ENCODE measurements at places on chromosomes 5 and 9. TPM values are rescaled to one million over a fixed set of nuclear protein-coding genes. Genes with fewer than 3 reads are reported as not detected.

DNA sequence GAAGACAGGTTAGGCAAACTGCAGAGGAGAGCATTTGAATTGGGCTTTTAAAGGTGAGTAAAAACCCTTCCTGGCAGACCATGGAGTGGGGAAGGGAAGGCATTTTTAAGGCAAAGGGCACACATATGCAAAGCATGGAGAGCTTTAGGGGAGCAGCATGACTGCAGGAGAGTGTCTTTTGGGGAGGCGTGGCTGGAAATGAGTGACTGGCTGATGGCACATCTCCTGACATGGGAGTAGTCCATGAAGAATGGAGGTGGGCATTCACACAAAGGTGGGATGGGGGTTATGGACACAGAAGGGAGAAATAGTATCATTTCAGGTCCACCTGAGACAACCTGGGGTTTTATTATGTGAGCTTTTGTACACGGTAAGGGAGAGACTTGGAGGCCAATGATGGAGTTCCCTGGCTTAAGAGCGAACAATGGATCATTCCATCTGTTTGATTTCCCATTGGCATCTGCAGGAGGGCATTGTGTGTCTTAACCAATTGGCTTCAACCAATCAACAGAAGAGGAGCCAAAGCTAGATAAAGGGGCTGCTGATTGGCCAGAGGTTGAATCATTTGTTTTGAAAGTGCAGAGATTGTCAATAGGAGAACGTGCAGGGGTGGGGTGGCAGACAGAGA, 2.1 kb downstream of the NSG2 start:
- DNase-seq: no peak

DNA sequence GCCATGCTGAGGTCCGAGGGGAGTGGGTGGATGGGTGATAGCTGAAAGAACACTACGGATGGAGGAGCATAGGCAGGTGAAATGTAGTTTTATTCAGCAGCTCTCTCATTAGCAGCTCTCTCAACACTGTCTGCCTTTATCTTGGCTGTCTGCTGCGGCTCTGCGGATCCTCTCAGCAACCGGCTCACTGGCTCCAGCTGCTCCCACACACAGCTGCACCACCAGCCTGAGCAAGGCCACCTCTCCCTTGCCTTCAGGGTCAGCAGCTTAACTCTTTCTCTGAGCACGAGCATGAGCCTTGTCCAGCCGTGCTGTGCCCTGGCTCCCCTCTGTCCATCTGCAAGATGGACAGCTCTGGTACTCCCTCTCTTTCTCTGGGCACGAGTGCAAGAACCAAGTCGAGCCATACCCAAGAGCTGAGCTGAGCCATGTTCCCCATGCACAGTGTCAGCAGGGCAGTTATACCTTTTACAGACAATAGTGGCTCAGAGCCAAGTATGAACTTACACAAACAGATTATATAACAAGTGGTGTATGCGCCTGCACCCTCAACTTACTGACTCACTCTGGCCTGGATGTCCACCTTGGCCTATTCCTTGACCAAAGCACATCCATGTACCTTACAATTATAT, 108.5 kb downstream of the MACIR start:
- no peak for DNase-seq

GRCh38 chr5:156053056-156053455, 273.9 kb upstream of the SGCD start:
- no peak for DNase-seq

- no peak for DNase-seq
Observed at GRCh38 chr5:85663708-85664031, 954.1 kb upstream of the COX7C start.

GRCh38 chr9:121292051-121292450, 24.1 kb downstream of the GSN start:
- no peak for DNase-seq

GRCh38 chr5:11780641-11781345, 123.5 kb downstream of the CTNND2 start:
- DNase-seq: no peak

DNA sequence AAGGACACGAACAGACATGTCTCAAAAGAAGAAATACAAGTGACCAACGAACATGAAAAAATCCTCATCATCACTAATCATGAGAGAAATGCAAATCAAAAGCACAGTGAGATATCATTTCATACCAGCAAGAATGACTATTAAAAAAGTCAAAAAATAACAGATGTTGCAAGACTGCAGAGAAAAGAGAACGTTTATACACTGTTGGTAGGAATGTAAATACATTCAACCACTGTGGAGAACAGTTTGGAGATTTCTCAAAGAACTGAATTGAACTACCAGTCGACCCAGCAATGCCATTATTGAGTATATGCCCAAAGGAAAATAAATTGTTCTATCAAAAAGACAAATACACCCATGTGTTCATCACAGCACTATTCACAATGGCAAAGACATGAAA, 45.7 kb downstream of the FXN start:
- DNase-seq: no peak

GRCh38 chr9:33917036-33917435, 100.1 kb downstream of the UBE2R2 start:
- DNase-seq: no peak

DNA sequence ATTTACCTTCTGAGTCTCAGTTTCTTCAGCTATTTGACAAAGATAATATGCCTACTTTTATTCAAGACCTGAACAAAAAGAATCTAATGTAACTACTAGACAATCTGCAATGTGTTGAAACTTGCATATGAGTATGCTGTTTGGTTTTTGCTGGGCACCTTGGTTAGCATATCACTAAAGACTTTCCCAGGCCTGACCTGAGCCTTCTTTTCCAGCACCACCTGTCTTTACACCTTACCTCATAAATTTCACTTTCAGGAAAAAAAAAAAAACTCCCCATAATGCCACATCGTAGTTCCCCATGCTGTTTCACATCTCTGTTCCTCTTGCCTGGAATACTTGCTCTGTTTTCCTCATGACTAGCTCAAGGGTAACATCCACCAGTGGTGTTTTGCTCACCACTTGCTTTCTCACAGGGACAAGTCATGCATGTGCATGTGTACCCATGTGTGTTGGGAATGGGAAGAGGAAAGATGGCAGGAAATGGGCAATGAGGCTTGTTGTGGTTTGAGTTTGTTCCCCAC, 45.6 kb upstream of the TLE4 start:
- DNase-seq: no peak

- no peak for DNase-seq
Observed at GRCh38 chr5:155886311-155887031, 440.5 kb upstream of the SGCD start.

- no peak for DNase-seq
Observed at GRCh38 chr9:96751815-96752214, 26.1 kb downstream of the ZNF510 start.

DNA sequence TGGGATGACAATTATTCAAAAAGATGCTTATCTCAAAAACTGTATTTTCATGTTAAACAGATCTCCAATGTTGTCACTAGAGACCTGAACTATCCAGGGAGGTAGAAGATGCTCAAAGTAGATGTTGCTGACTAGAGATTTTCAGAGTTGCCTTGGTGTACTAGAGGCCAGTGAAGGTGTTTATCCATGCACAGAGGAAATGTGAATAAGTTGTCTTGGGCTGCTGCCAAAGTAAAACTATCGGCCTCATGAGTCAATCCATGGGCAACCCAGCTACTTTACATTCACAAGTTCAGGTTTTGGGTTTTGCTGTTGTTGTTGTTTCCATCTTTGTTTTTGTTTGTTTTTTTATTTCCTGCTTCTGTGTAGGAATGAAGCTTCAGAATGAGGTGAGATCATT, 141.1 kb upstream of the RANBP3L start:
- no peak for DNase-seq

DNA sequence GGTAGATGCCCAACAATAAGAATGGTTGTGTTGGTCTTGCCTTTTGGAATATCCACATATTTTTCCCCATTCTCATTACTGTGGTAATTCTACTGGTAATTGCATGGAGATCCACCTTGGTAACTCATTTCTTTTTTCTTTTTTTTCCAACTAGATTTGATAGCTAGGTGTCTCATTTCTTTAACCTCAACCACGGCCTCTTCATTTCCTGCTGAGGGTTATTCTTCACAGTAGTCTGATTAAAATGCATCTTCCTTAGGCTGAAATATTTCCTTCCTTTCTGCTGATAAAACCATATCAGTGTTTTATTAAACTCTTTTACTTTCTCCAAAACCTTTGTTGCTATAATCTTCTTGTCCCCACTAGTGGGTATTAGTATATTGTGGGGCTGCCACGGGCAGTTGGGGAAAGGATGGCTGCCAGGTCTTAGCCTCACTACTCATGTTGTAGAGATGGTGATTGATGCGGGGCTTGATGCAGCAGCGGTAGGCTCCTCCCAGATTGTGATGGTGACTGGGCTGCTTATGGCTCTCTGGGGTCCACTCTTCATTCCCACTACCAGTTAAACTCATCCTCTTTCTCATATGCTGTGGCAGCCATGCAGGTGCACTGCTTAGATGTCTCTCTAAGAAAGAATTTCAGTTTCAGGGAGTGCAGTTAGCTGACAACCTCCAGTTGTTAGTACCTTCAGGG, 35.9 kb downstream of the KIF2A start:
- DNase-seq: no peak

DNA sequence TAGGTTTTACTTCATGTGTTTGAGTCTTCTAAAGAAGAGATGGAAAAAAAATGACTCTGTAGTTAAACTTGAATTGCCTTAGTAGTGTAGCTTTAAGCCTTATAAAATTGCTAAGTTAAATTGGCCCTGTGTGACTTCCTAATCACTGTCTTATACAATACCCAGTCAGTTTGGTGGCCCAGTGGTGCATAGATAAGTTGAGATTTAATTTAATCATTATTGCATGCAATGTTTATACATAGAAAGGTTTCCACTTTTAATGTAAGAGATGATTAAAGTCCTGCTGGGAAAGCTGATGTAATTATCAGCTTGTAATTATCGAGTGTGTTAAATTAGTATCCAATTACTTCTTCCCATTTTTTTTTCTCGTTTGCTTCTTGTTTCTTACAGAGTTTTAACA, 187.1 kb downstream of the TRIO start:
- DNase-seq: no peak

DNA sequence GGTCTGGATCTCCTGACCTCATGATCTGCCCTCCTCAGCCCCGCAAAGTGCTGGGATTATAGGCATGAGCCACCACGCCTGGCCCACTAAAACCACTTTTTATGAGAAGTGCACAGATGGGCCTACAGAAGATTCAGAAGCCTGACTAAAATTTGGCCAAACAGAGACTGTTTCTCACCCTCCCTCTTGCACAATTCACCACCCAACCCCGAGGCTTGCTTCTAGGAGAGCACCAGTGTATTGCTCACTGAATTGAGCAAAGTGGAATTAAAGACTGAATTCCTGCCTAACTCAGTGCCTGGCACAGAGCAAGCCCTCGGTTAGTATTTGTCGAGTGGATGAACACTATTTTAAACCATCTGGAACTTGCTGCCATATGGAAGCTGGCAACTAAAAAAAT, 3.4 kb upstream of the DCTN4 start:
- DNase-seq: no peak

DNA sequence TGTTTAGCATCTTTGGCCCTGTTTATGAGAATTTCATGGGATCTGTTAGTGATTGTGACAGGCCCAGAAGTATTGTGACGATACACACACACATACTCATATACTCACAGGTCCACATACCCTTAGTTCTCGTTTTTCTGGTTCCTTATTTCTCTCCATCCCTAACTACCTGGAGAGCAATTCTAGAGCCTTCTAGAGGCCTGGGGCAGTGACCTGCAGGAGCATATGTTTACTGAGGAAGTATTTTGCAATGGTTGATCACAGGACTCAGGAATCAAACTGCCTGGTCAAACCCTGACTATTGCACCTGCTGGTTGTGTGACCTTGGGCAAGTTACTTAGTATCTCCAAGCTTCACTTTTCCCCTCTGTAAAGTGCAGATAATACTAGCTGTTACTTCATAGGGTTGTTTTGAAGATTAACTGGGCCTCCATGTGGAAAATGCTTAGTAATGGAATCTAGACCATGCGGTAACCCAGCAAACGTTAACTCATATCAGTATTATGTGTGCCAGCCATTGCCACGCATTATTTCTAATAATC, 8.7 kb downstream of the PAPPA start:
- no peak for DNase-seq

GRCh38 chr9:26158631-26159150, 480.4 kb upstream of the TUSC1 start:
- DNase-seq: no peak

DNA sequence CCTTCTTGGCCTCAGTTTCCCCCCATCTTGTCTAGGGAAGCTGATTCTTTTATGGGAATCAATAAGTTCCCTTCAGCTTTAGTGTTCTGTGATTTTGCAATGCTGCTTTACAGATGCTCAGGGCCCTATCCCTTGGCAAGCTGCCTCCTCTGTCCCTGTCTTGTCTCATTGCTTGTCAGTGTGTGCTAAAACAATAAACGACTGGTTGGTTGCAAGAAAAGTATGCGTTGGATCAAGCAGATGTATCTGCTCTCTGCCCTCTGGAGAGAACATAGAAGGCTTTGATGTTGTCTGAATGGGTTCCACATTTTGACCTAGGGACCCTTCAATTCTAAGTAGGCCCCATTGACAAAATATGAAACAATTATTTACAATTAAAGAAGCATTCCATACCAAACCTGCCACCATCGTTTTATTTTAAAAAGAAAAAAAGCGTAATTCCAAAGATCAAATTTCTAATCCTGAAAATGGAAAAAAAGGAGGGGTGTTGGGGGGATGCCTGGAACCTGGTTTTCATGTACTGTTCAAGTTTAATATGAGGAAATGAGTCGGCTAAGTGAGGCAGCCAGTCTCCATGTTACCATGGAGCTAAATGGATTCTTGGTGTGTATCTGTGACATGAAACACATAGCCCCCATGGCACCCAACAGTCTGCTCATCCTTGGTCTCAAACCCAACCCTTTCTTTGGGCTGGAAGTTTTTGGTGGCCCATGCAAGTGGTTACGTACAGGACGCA, 31.2 kb upstream of the TARS1 start:
- DNase-seq: no peak

- DNase-seq: no peak
Observed at GRCh38 chr5:53211799-53212198, 102.2 kb upstream of the MOCS2 start.

GRCh38 chr5:178353461-178353860, 120.9 kb upstream of the PHYKPL start:
- DNase-seq: no peak

GRCh38 chr5:179427032-179427675, 81.9 kb upstream of the ADAMTS2 start:
- DNase-seq: no peak

DNA sequence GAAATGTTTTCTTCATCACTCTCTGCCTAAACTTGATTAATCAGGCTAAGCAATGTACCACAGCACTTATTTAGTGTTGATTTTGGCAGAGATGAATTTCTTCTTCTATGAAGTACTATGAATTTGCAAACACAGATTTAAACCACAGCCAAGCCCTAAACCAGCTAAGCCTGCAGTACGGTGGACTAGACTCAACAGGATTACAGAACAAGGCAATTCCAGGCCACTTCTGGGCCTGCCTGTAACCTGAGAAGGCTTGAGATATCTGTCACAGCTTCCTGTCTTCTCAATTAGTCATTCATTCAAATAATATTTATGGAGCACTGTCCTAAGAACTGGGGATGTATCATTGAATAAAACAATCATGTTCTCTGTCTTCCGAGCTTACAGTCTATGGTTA, 32.4 kb upstream of the CAST start:
- no peak for DNase-seq

The PTGS1 gene
- 0.35 TPM for total RNA-seq

The IFNA21 gene
- not detected for total RNA-seq

The WNT8A gene
- not detected for total RNA-seq

The MEIKIN gene
- total RNA-seq: not detected

The ALDH7A1 gene
- total RNA-seq: 1.4 TPM

The RNF180 gene
- total RNA-seq: not detected

The WDR38 gene
- total RNA-seq: not detected

The RAB14 gene
- 60.5 TPM for total RNA-seq

The GFI1B gene
- total RNA-seq: 0.56 TPM

The PCA3 gene
- total RNA-seq: not detected

The LCN2 gene
- total RNA-seq: not detected
